ENCODE measurements at places on chromosomes 1 and 21.
A peak's percentile ranks its signal among the peaks of the same experiment; 100 is the strongest.

DNA sequence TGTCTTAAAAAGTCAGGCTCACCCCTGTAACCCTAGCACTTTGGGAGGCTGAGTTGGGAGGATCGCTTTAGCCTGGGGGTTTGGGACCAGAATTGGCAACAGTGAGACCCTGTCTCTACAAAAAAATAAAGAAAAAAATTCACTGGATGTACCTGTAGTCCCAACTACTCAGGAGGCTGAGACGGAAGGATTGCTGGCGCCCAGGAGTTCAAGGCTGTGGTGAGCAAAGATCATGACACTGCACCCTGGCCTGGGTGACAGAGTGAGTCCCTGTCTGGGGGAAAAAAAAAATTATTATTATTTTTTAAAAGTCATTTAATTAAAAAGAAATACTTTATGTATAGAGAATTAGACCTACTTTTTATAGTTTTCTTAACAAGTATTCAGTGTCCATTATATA is 47.1 kb downstream of the ZMYM4 start:
- no peak for DNase-seq

DNA sequence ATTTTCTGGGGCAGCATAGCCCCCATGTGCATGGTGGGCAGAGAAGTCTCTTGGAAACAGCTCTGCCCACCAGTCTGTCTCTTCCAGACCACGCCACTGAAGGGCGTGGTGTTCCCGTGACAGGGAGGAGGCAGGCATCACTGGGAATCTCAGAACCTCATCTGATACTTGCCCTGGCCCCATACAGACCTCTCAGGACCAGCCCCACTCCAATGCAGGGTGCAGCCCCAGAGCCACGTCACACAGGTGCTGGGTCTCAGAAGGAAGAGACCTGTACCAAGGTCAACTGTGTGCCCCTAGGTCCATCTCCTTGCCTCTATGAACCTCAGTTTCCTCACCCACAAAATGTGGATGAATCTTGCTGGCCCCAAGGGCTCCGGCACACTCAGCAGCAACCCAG is 7.3 kb downstream of the RAP1GAP start:
- DNase-seq = no peak

DNA sequence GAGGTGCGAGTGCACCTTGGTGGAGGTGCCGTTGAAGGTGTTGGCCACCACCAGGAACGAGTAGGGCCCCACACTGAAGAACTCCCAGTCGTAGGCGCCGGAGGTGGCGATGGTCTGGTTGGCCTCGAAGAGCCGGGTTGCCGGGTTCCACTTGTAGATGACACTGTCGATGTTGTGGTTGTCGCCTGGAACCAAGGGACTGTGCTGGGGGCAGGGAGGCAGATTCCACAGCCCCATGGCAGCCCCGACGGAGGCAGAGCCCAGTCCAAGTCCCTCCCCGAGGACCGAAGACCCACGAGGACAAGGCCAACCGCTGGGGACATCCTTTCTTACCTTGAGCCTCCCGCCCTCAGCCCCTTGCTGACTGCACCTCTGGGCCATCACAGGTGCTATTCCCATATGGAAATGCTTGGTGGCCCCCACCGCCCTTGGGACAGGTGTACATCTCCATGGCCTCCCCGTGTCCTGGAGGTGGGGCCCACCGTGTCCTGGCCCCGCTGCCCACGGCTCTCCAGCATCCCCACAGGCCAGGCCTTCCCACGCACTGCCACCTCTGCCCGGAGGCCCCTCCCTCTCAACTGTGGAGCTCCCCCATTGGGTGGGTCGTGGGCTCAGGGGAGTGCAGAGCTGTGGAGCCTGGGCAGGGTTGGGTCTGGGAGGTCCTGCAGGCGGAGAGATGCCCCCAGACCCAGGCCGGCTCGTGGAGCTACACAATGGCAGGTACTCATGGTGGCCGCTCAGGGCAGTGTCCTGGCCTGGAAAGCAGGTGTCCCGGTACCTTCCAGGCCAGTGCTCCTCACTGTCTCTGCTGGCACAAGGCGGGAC is 17.9 kb downstream of the KRTAP10-1 start:
- DNase-seq = no peak

- no peak for DNase-seq
Measured at GRCh38 chr1:45942411-45942810, 139.0 kb downstream of the MAST2 start.

GRCh38 chr1:153251988-153252387 is 7.5 kb upstream of the LORICRIN start:
- no peak for DNase-seq

- DNase-seq = no peak
Measured at GRCh38 chr1:235275223-235275622, 52.8 kb downstream of the ARID4B start.

DNA sequence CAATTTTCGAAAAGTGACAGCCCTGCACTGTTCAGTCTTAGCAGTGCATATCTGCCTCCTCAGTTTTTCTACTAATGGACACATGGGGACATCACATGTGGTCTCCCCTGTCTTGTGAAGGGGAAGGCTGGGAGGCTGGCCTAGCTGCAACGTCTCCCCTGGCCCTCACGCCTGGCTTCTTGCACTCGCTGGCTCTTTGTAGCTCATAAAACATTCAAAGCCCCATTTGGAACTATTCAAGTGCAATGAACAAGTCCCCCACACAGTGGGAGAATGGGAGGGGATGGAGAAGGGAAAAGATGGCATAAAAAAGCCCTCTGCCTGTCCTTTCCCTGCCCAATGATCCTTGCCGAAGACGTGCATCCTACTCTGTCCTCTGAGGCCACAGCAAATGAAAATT is 73.6 kb downstream of the PGBD5 start:
- DNase-seq = no peak

GRCh38 chr1:2583871-2584351 is 2.7 kb upstream of the PRXL2B start:
- DNase-seq = no peak

DNA sequence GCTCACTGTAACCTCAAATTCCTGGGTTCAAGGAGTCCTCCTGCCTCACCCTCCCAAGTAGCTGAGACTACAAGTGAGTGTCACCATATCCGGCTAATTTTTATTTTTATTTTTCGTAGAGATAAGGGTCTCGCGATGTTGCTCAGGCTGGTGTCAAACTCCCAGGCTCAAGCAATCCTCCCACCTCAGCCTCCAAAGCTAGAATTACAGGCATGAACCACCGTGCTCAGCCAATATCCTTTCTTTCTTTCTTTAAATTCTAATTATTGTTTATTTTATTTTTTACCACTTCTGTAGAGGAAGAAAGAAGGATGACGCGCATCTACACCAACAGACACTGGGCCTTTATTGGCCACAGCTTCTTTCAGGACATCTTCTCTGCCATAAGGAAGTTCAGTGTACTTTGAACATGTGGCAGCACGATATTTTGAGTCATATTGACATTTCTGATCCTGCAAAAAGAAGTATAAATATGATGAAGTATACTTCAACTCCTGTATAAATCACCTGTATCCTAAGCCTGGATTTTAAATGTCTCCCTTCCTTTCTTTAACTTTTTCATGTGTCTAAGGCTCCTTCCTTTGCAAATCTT is 15.8 kb downstream of the CTSS start:
- DNase-seq = no peak

DNA sequence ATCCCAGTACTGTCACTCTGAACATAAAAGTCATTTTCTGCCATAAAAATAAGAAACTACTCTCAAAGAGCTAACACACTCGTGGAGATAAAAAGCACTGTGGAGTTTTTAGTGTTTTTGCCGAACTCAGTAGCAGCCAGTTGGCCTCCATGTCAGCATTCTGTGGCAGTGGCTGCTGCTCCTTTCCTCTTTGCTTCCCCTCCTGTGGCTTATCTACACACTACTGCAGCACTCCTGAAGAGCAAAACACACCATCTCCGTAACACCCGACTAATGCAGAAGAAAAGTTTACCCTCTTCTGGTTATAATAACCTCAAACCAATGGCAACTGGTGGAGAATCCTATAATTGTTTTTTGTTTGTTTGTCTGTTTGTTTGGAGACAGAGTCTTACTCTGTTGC is 44.9 kb downstream of the RAB3GAP2 start:
- no peak for DNase-seq

- DNase-seq = no peak
Measured at GRCh38 chr1:172277275-172277674, 143.2 kb upstream of the C1orf105 start.

DNA sequence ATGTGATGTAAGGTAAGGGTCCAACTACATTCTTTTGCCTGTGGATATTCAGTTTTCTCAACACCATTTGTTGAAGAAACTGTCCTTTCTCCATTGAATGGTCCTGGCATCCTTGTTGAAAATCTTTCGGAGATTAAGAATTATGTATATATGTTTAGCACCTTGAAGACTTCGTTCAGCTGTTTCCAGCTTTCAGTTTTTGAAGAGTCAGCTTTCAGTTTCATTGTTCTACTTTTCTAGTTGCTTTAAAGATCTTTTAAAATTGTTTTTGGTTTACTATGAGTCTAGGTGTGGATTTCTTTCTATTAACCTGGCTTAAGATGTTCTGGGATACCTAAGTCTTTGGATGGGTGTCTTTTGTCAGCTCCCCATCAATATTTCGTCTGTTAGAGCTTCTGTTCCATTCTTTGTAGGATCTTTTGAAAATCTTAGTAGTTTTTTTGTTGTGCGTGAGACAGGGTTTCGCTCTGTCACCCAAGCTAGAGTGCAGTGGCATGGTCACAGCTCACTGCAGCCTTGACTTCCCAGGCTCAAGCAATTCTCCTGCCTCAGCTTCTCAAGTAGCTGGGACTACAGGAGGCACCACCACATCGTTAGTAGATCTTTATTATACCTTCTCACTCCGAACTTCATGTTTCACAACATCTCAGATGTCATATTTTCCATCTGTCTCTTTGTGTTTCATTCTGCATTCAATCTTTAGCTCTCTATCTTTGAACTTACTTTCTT is 353.5 kb upstream of the B3GALT2 start:
- no peak for DNase-seq

- no peak for DNase-seq
Measured at GRCh38 chr1:160739098-160739511, at the start of gene SLAMF7. Gene SLAMF7, plus strand, starts transcription at chr1:160739247. Its CDS starts 55 bp downstream, at chr1:160739302.

- DNase-seq = no peak
Measured at GRCh38 chr21:33847588-33848248, 67.9 kb downstream of the ATP5PO start.

DNA sequence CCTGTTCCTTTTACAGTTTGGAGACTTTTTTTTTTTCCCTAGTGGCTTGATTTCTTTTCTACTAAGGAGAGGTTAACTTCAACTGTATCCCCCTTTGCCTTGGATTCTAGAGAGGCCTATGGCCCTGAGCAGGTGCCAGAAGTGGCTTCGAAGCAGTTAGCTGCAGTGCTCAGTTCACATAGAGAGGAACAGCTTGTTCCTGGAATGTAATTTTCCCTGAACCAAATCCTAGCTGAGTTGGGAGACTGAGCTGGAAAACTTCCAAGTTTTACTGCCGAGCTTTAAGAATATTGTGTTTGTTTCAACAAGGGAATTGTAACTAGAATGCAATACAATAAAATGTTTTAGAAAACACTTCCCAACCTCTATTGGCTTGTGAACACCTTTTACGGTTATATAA is 17.5 kb downstream of the RD3 start:
- DNase-seq = no peak

- no peak for DNase-seq
Measured at GRCh38 chr1:24904731-24905354, 25.2 kb downstream of the RUNX3 start.

DNA sequence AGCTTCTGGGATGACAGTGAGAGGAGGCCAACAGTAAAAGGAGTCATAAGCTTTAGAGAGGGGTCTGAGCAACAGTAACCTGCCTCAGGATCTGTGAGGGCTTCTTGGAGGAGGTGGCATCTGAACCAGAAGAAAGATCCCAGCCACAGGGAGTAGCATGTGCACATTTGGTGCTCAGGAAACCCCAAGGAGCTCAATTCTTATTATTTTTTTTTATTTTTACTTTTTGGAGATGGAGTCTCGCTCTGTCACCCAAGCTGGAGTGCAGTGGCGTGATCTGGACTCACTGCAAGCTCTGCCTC is 4.7 kb downstream of the THEMIS2 start:
- DNase-seq = no peak

GRCh38 chr1:110114784-110115183 is 2.5 kb downstream of the UBL4B start:
- DNase-seq = no peak

DNA sequence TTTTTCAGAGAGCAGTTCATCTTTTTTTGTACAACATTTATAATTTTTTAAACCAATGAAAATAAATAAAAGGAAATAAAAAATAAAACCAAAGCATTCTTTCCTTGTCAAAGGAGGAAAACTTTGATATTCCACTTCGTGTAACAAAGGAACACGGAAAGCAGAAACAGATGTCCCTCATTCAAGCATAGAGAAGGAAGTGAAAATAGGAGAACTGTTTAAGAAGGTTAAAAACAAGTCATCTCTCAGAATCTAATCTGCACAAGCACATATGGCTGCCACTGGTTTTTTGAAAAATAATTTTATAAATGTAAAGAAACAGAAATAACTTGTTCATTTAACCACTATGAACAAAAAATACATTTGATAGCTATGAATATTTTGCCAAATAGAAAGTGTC is 35.9 kb upstream of the ZNF644 start:
- no peak for DNase-seq

- DNase-seq = no peak
Measured at GRCh38 chr1:108718927-108719655, 6.4 kb downstream of the FNDC7 start.

DNA sequence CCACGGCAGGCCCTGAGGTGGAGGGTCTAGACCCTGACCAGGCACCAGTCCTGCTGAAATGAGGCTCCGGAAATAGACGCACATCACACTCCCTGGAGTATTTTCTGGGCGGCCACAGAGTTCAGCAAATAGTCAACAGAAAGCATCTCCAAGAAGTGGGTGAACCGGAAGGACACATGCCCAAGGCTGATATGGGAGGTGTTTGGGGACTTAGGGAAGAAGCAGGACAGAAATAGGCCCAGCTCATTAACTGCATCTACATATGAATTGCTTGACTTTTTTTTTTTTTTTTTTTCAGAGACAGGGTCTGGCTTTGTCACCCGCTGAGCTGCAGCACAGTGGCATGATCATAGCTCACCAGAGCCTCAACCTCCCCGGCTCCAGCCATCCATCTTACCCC is 36.5 kb upstream of the GPR157 start:
- no peak for DNase-seq

DNA sequence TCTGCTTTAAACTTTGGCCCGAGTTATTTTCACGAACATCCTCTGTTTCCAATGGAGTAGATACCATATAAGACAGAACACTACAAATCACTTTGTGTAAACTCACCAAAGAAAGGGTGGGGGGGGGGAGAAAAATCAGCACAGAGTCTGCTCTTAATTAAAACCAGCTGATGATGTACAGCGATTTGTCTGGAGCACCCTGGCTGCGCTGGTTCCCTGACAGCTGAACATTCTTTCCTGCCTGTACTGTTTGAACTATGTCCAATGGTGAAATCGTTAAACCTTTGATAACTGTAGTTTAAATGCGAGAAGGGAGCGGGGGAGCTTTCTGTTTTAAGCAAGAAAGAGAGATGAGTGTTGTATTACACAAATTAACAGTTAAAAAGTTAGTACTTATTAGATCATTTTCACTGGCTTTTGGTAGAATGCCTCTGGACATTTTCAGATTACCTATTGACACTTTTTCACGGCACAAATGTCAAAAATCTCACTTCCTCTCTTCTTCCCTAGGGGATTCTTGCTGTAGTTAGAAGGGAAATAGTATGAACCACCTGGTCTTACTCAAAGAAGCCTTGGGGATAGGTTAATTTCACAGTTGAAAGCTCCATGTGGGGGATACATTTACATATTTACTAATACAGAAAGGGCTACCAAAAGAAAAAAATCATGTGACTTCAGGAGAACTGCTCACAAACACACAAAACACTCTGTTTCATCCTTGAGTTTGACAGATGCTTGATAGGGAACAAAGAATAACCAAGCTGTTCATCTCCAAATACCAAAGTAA is 140.2 kb upstream of the RUNX1 start:
- peak; percentile 87 for DNase-seq

- no peak for DNase-seq
Measured at GRCh38 chr1:157367091-157367739, 185.1 kb downstream of the FCRL5 start.

GRCh38 chr1:170518965-170519364 is 13.0 kb upstream of the GORAB start:
- DNase-seq = no peak

All from AG04450 (cell line).